ENCODE measurements at places on chromosomes 4 and X.

DNA sequence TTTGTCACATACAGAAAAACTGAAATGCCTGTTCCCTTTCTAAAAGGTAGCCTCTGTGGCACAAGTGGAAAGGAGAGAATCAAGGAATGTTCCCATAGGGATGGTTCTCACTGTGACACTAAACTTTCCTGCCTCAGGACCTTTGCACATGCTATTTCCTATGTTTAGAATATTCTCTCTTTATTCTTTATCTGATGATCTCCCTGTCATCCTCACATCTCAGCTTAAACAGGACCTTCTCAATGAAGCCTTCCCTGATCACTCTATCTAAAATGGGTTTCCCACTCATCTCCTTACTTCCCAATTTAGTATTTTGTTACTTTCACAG lies 32.3 kb downstream of the HOPX start:
- DNase-seq: no peak

DNA sequence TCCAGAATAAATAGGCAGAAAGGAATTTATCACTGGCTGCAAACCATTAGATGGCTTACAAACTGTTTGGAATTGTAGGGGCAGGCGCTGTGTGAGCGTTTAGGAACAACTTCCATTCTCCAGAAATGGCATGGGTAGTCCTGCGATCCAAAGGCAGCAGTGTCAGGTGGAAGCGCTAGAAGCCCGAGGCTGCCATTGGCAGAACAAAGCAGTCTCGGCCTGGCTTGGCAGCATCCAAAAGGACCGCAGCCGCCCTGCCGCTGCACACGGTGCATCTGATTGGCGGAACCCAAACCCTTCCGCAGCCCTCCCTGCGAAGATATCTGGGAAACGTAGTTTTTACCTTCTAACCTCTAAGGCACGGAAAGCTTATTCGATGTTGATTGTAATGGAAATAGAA lies 23.6 kb upstream of the YTHDC1 start:
- peak; percentile 40 for DNase-seq

DNA sequence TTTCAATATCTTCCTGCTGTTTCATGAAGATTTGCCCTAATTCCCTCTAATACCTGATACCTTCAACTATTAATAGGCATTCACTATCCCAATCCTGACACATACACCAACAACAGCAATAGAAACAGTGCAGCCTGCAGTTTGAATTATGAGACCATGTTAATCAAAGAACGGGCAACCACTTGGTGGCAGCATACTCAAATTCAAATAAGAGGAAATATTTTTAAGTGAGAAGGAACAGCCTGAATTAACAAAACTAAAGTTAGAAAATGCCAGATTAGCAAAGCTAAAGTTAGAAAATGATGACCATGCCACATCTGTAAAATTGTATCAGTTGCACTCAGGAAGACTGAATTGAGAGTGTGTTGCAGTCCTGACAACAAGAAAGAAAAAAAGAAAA lies 204.9 kb downstream of the SMARCA1 start:
- no peak for DNase-seq

DNA sequence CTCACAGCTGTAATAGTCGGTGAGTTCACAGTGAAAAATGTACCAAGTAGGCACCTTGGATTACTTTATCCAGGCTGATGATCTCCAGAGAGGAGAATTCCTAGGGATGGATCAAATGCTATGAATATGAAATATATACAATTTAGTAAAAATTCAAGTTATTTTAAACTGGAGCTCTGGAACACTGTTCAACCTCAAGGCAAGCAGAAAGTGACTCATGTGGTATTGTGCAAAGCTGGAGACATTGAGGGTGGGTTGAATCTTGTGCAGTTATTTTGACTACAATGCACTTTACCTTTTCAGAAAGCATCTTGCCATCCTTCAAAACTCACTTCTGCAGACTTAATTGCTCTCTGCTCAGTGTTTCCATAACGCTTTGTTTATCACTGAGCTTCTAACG lies 43.4 kb downstream of the OSTC start:
- DNase-seq: no peak

GRCh38 chrX:48649102-48649501 lies 34.5 kb upstream of the WAS start:
- DNase-seq: no peak

- DNase-seq: no peak
Observed at GRCh38 chr4:157358439-157358838, 137.9 kb downstream of the GRIA2 start.

DNA sequence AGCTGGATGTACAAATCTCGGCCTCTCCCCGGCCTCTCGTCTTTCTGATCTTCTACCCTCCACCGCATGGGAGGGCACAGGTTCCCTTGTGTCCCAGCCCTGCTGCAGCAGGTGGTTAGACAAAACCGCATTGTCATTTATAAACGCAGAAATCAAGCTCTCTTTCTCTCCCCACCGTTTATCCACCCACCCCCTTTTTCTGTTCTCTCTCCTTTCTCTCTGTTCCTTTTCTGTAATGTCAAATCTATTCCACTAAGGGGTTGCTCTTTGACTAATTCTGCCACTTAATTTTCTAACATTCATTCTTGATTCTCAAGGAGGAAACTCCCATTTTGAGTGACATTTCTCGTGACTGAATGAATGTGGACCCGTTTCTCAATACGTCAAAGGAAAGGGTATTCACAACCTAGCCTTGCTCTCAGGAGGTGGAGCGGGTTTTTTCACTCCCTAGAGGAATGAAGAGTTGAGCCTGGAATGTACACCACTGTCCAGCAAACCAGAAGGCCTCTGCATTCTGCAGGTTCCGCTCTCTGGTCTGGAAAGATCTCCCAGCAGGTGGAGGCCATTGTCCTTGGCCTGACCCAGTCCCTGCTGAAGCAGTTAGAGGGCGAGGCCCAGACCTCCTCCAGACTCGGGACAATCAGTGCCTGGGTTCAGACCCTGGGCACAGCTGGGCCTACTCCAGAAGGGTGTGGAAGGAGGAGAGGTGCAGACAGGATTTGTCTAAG lies 70.9 kb upstream of the ENPP6 start:
- DNase-seq: no peak

DNA sequence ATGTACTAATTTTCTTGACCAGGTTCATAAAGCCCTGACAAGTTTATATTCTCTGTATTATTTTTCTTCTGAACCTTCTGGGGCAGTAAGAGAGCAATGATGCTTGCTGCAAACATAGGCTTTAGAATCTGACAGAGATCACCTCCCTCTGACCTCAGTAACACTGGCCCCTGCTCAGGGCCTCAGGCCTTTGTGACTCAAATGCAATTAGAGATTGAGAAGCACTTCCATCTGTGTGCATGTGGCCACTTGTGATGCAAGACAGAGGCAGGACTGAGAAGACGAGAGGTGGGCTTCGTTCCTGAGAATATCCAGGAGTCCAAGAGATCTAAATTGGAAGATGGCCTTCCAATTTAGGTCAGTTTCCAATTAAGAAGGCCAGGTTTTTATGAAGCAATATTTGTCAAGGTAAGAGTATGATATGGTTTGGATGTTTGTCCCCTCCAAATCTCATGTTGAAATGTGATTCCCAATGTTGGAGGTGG lies 82.8 kb upstream of the VEGFC start:
- DNase-seq: no peak

- no peak for DNase-seq
Observed at GRCh38 chr4:183422962-183423631, 21.3 kb upstream of the CDKN2AIP start.

GRCh38 chr4:164501074-164501473 lies 252.9 kb upstream of the SMIM31 start:
- no peak for DNase-seq

GRCh38 chr4:130233377-130234047 lies 1137.6 kb downstream of the C4orf33 start:
- no peak for DNase-seq

GRCh38 chr4:7395645-7396044 lies 39.1 kb downstream of the PSAPL1 start:
- DNase-seq: no peak

- no peak for DNase-seq
Observed at GRCh38 chrX:56130031-56130430, 102.1 kb upstream of the KLF8 start.

GRCh38 chr4:68249434-68249833 lies 3.9 kb upstream of the TMPRSS11B start:
- no peak for DNase-seq

DNA sequence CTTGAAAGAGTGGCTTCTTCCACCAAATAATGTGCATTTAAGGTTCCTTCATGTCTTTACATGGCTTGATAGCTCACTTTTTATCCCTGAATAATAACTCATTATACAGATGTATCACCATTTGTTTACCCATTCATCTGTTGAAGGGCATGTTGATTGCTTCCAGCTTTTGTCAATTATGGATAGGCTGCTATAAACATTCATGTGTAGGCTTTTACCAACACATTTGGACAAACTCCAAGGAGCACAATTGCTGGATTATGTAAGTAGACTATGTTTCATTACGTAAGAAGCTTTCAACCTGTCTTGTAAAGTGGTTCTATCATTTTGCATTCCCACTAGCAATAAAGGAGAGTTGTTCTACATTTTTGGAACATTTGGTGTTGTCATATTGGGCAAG lies 2637.0 kb downstream of the PCDH7 start:
- no peak for DNase-seq

DNA sequence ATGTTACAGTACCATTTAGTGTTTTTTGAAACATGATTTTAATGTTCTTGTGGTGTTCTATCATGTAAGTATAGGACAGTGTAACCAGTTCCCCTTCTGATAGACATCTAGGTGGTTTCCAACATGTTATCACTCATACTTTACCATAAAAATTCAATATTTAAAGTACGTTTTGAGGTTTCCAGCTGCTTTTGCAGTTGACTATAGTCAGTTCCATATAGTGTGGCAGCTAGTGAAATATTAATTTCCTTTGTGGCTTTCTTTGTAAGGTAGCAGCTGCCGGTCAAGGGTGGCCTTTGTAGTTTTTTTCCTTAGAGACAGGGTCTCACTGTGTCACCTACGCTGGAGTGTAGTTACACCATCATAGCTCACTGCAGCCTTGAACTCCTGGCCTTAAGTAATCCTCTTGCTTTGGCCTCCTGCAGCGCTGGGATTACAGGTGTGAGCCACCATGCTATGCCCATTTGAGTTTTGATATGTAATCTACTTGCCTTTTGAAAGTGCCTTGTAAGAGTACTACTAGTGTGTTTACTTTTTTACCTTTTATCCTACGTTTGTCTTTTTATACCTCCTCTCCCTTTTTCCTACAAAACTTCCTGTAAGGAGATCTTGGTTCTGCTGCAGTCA lies 63.0 kb downstream of the ARHGAP10 start:
- DNase-seq: no peak

DNA sequence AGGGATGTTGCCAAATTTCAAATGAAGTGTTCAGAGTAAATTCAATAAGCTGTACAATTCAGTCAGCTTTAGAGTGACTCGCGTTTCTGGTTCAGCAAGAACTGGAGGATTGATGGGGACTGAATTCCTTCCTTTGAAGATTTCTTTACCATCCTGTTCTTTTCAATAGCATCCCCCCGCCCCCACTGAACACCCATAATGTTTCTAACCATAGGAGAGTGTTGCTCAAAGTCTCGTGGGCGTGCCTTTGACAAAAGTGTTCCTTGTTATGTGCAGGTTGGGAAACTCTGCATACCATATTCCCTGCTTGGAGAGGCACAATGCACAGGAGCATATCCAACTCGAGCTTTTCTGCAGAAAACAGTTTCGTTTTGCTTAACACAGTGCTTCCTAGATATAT lies 323.5 kb upstream of the CASK start:
- DNase-seq: no peak

- DNase-seq: no peak
Observed at GRCh38 chr4:168562041-168562571, 65.3 kb downstream of the PALLD start.

DNA sequence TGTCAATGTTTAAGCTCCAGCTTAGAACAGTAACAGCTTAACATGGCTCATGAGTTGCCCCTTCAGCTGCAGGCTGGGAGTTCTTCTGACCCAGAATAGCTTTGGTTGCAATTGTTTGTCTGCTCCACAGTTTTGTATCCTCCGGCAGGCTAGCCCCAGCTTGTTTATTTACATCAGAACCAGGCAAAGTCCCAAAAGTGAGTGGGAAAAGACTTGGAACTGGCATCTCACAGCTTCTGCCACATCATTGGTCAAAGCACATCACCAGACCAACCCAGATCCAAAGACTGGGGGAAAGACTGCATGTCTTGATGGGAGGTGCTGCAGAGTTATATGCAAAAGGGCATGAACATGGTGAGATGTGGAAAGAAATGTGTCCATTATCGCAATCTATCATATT lies 231.2 kb upstream of the CPEB2 start:
- DNase-seq: no peak

DNA sequence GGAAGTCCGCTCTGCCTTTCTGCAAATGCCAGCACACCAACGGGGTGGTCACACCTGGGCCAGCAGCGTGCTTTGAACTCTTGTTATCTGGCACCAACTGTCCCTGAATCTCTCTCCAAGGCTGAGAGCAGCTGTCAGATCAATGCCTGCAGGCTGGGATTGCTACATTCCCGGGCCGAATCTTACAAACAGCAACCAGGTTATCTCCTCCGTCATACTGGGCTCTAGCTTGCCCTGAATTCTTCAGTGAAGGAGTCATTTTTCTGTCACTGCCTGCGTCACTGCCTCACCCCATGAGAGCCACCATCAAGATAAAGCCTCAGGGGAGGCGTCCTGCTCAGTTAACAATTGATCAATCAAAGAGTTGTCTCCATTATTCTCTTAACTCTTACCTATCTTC lies 329.4 kb upstream of the PPARGC1A start:
- no peak for DNase-seq

DNA sequence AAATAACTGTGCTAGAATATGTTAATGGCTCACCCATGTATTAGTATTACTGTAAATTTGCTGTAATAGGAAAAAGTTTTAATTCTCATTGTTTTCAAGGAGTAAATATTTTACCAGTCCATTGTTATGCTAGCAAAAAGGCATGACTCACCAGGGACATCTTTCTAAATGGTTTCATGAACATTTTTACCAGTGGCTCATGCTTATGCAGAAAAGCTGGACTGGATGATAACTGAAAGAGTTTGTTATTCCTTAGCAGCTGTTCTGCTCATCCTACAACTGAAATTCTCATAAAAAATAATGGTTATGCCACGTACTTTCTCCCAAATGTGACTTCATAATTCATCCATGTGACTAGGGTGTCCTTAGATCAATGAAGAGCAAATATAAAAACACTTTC lies 111.9 kb upstream of the PCDH18 start:
- DNase-seq: no peak

- DNase-seq: no peak
Observed at GRCh38 chr4:140005699-140006098, 148.3 kb downstream of the MAML3 start.

GRCh38 chr4:122456231-122457116 lies at the start of gene IL2:
TSS of gene IL2 (minus strand) at chr4:122456725. CDS start at chr4:122456440, 285 bp downstream.
- no peak for DNase-seq
